ENCODE measurements at places on chromosomes 16 and 17. TPM values are rescaled to one million over a fixed set of nuclear protein-coding genes. Genes with fewer than 3 reads are reported as not detected.

The HCRT gene
- not detected for total RNA-seq

- DNase-seq = no peak
These were observed 117.2 kb upstream of the METRNL start for GRCh38 chr17:82962163-82962720.

The RCVRN gene
- total RNA-seq = not detected

DNA sequence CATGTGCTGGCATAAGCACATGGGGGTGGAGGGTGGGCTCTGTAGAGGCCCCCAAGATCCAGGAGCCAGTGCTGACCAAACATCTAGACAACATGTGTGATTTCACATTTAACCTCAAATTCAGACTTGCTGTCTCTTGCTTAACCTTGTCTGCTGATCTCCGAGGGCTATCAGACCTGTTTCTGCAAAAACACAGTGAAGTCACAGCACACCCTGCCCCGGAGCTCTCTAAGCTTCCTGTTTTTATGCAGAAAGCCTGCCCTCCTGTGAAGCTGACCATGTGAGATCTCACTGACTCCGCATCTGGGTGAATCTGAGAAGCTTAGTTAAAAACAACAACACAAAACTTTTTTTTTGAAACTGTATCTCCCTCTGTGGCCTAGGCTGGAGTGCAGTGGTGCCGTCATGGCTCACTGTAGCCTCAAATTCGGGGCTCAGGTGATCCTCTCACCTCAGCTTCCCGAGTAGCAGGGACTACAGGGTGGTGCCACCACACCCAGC, 6.6 kb upstream of the DPEP2 start:
- DNase-seq = no peak

GRCh38 chr17:77465358-77466041, 324.7 kb downstream of the SEC14L1 start:
- no peak for DNase-seq

- no peak for DNase-seq
These were observed 1.5 kb upstream of the ITGB4 start for GRCh38 chr17:75719732-75720131.

DNA sequence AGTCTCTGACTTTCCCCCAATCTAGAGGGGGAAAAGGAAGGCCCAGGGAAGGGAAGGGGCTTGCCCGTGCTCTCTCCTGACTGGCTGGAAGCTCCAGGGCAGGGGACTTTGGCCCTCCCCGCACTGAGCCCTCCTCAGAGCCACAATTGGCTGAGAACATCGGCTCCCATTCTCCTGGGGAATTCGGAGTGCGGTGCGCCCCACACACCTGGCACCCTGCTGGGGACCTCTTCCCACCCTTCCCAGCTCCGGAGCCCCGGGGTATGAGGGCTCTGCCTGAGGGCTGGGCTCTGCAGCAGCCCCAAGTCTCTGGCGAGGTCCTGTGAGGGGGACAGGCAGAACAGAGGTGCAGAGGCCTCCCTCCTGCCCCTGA, 36.0 kb downstream of the PIMREG start:
- no peak for DNase-seq

GRCh38 chr17:79042421-79043190, 18.6 kb downstream of the C1QTNF1 start:
- DNase-seq = peak; percentile 60

The IKZF3 gene
- 0.30 TPM for total RNA-seq

DNA sequence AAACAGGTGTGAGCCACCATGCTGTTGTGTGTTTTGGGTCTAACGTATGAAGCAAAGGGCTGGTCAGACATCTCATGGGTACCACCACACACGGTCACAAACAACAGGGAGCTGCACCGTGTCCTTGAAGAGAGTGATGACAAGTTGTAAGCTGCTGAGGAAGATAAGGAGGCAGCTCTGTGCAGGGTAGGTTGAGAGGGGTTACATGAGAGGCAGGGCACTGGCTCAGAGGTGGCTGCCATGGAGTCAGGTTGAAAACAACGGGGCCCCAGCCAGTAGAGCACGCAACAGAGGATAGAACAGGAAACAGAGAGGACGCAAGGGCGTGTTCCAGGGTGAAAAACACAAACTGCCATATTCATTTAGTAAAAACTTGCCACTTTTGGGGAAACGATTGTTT, 52.2 kb downstream of the TRARG1 start:
- DNase-seq = no peak

GRCh38 chr16:3963203-3963602, 82.7 kb upstream of the CREBBP start:
- no peak for DNase-seq

DNA sequence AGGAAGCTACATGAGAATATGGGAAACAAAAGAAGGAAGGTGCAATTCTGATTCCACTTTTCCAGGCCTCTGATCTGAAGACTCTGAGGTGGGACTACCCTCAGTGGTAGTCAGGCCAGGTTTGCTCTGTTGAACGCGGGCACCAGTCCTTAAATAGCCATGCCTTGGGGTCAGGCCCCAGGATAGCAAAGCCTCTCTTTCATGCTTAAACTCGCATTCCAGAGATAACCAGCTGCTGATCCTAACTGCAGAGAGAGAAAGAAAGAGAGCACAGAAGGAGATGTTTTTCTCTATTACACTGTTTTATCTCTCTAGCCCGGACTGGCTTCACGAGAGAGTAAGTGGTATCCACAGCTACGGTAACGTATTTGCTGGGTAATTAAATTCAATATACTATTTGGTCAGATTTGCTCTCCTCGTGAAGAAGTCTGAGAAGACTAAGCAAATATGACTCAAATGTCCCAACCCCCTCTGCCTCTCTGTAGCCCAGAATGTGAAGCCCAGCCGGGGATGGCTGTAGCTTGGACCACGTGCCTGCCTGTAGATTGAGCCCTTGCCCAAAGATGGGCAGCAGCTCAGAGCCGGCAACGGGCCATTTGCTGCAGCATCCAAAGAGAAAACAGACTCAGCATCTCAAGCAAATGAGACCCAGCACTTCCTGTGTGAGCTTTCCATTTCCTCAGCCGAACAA, 122.2 kb downstream of the SMG6 start:
- no peak for DNase-seq

The CHST6 gene
- 17.9 TPM for total RNA-seq

GRCh38 chr17:39996800-39997199, 16.2 kb downstream of the PSMD3 start:
- DNase-seq = no peak

The KRTAP2-2 gene
- 1.2 TPM for total RNA-seq

- DNase-seq = no peak
These were observed 7.7 kb upstream of the AATK start for GRCh38 chr17:81173762-81174155.

The CDRT4 gene
- total RNA-seq = 6.2 TPM

DNA sequence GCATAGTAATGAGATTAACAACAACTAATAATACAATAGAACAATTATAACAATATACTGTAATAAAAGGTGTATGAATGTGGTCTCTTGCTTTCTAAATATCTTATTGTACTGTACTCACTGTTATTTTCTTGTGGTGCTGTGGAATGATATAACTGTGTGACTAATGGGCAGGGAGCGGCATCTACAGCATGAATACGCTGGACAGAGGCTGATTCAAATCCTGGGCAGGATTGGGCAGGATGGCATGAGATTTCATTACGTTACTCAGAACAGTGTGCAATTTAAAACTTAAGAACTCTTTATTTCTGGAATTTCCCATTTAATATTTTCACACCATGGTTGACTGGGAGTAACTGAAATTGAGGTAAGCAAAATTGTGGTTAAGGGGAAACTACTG, 1239.8 kb upstream of the GOT2 start:
- no peak for DNase-seq

All from HCT116 (cell line).